ENCODE measurements at places on chromosomes 7 and 10.
A peak's percentile ranks its signal among the peaks of the same experiment; 100 is the strongest.

- no peak for DNase-seq
Observed at GRCh38 chr7:101705331-101705730, 76.2 kb upstream of the MYL10 start.

DNA sequence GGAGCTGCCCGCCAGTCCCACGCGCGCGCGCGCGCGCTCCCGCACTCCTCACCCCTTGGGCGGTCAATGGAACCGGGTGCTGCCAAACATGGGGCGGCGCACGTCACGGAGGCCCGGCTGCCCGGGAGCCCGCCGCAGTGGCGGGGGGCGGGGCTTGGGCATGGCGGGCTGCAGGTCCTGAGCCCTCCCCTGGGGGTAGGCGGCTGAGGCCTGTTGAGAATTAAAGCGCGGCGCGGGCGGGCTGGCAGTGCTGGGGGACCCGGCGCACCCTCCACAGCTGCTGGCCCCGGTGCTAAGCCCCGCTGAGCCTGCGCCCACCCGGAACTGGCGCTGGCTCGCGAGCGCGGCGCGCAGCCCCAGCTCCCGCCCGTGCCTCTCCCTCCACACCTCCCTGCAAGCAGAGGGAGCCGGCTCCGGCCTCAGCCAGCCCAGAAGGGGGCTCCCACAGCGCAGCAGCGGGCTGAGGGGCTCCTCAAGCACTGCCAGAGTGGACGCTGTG lies 634.2 kb downstream of the ANKRD7 start:
- DNase-seq, result no peak

- DNase-seq, result no peak
Observed at GRCh38 chr10:5531558-5532306, 7.0 kb downstream of the CALML3 start.

- no peak for DNase-seq
Observed at GRCh38 chr7:139426258-139427028, 57.0 kb downstream of the KLRG2 start.

GRCh38 chr7:92071032-92071431 lies 63.2 kb downstream of the CYP51A1 start:
- DNase-seq, result no peak

DNA sequence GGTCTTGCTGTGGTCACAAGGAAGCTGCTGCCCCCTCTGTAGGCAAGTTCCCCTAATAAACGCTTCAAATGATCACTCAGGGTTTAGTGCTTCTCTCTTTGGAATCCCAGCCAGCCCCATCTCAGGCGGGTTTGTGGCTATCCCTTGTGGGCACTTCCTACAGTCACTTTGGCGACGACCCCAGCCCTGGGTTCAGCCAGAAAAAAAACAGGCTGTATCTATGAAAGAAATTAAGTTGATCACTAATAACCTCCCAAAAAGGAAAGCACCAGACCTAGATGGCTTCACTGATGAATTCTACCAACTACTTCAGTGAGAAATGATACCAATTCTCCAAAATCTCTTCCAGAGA lies 208.2 kb downstream of the MAD1L1 start:
- DNase-seq, result no peak

DNA sequence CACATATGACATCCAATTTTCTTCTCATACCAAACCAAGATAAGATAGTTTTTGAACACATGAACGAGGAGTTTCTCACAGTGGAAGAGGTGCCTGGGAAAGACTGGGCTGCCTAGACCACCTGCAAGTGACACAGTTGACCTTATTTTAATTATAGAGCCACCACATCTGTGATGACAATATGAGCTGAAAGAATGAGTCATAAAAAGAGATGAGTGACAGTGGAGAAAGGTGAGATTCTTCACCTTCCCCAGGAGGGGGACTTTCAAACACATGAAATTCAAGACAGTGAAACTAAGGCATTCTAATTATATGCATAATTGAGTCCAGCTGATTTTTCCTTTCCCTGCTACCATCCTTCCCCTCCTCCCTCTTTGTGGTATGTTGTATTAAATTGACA lies 475.5 kb downstream of the NXPH1 start:
- no peak for DNase-seq

DNA sequence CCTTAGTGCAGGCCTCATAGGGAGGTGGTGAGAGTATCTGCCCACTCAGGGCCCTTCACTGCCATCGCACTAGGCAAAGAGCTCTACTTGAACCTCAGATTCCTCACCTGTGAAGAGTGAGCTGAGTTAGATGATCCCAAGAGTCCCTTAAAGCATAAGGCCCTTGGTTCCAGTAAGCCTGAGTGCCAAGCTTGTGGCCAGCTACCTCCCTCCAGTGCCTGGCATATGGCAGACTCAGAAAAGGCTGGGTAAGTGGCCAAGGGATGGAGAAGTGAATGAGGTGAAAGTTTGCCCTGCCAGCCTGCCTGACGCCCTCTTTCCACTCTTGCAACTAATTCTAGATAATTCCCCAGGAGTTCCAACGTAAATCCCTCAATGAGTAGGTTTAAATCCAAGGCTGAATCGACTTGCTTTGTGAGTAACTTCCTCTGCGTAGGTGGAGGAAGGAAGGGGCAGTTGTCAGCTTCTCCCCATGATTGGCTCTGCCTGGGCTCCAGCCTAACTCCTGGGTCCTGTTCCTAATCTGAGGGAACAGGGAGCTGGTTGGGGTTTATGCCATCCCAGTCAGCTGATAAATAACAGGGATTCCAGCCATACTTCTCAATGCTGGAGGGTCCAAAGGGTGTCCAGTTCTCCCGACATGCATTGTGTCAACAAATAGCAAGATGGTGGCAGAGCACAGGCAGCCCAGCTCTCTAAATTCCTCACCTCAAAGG lies 14.2 kb downstream of the DUSP5 start:
- DNase-seq, result no peak

DNA sequence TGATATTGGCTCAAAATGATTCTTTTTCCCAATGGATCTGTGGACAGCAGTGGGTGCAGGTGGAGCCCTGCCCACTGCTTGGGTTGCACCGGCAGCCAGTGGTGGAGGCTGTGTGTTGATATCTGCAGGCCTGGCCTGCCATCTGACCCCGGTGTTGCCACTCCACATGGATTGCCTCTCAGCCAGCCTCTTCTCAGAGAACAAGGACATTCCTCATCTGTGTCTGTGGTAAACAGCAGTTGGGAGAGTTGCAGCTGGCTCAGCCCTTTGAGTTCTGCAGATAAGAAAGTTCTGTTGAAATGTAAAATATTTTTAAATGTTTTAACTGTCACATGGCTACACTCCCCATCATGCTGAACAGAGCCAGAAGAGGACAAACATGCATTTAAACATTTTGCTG lies 374.9 kb upstream of the CELF2 start:
- no peak for DNase-seq

DNA sequence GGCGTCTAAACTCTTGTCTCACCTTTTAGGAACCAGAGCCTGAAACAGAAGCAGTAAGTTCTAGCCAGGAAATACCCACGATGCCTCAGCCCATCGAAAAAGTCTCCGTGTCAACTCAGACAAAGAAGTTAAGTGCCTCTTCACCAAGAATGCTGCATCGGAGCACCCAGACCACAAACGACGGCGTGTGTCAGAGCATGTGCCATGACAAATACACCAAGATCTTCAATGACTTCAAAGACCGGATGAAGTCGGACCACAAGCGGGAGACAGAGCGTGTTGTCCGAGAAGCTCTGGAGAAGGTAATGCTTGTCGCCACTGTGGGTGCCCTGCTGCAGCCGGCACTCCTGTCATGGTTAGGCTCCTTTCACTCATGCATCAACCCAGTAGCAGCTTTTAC lies 113.1 kb downstream of the ZMYND11 start:
- DNase-seq, result no peak

GRCh38 chr7:113664867-113665266 lies 253.9 kb downstream of the PPP1R3A start:
- no peak for DNase-seq

GRCh38 chr10:89887406-89887805 lies 186.0 kb downstream of the KIF20B start:
- DNase-seq, result no peak

DNA sequence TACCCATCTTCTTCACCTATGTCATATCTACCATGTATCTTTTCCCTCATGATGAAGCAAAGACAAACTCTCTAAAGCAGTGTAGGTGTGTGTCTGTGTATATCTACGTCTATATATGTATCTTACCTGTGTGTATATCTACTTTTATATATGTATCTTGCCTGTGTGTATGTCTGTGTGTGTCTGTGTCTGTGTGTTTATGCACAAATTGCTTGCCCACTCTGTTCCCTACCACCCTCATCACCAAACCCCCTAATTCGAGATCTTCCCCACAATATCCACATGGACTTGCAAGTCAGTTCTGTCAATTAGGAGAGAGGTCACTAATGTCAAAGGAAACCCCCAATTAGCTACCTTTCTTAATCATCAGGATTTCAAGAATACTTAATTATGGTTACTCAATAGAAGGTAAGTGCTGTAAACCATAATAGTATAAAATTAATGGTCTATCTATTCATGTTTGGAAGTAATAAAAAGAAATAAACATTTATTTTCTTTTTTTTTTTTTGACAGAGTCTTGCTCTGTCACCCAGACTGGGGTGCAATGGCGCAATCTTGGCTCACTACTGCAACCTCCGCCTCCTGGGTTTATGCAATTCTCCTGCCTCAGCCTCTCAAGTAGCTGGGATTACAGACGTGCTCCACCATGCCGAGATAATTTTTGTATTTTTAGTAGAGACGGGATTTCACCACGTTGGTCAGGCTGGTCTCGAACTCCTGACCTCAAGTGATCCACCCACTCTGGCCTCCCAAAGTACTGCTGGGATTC lies 43.6 kb downstream of the ANKRD61 start:
- no peak for DNase-seq

- no peak for DNase-seq
Observed at GRCh38 chr10:83955406-83955805, 183.9 kb upstream of the GHITM start.

GRCh38 chr7:135321556-135321955 lies 87.9 kb downstream of the STRA8 start:
- DNase-seq, result no peak

- DNase-seq, result no peak
Observed at GRCh38 chr10:51215951-51216834, 141.9 kb downstream of the PRKG1 start.

GRCh38 chr10:42767906-42768305 lies 14.7 kb upstream of the BMS1 start:
- no peak for DNase-seq

GRCh38 chr7:18425838-18426445 lies 69.6 kb upstream of the HDAC9 start:
- peak; percentile 66 for DNase-seq

All from brain (organoid and tissue), 16 donors.